Activated naive CD8-positive, alpha-beta T cell treated with anti-CD3 and anti-CD28 coated beads, Interleukin-2, amount 10 ng/mL, durations not matched to agents 7 days and 5 days (primary cell): ENCODE measurements at places on chromosomes 7 and 10.

GRCh38 chr7:149568218-149568617 lies 70.6 kb upstream of the ZNF746 start:
- no peak for DNase-seq

DNA sequence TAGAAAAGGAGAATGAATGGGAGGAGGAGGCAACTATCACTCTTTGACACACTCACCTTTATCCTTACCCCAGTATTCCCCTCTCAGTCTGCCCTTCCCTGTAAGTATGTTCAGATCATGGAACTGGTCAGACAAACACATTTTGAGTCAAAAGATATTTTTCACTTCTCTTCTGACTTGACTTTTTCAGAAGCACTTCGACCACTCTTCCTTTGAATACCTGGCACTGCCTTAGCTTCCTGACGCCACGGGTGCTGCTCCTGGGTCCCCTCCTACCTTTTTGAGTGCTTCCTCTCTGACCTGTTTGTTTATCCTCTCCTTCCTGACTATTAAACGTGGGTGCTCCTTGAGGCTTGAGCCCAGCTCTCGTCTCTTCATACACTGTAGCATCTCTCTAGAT lies 19.8 kb upstream of the C10orf67 start:
- DNase-seq: no peak

DNA sequence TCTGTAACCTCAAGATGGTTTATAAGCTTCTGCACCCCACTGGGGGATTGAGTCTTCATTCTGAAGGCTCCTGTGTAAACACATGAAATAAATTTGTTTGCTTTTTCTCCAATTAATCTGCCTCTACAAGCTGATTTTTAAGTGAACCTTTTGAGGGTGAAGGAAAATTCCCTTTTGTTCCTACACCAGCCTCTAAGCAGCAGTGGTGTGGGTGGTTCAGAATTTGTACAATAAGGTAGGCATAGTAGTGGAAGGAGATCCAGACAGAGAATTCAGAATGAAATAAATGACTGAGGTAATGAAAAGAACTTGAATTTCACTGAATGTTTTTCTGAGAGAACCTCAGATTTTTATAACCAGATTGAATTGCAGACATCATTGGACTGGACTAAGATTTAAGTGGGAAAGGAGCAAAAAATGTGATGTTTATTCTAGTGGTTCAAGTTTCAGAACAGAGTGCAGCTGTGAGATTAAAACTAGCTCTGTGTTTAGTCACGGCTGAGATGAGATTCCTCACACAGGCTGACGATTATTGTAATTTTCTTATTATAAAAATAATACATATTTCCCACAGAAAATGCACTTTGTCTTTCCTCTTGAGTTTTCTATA lies 1162.2 kb downstream of the TYW1 start:
- DNase-seq: no peak

DNA sequence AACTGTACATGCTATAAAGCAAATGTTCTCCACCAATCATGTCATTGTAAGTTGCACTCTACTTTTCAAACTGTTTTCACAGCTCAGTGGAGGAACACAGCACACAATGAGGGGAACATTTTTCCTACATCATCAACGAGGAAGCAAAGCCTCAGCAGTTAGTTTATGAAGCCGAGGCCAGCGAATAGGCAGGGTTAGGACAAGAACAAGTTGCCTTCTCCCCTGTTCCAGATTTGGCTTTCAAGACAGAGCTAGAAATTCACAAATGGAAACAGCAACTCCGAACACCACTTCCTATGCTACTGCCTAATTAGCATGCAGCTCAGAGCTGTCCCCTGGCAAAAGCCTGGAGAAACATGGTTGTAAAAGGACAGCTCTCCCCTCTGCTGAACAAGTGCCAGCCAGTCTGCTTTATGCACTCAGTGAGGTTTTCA lies 19.8 kb downstream of the ITGB8 start:
- DNase-seq: no peak

- no peak for DNase-seq
These were observed 23.7 kb upstream of the WNT16 start for GRCh38 chr7:121305109-121305508.

GRCh38 chr10:118737603-118738302 lies 17.0 kb downstream of the CACUL1 start:
- DNase-seq: no peak

DNA sequence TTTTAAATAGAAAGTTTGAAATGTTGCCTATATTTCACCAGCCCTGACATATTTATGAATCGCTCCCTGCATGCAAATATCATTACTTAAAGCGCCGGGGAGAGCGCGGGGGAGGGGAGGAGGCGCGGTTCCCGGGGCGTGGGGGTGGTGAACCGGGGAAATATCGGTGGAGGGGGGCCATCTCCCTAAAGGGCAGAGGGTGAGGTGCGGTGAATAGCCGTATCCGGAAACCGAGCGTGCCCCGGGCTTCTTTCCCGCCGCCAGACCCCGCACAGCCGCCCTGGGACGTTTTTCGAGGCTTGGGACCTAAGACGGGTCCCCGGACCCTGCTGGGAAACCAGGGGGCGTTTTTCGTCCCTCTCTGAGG lies 6.9 kb upstream of the ZNF503 start:
- DNase-seq: no peak

DNA sequence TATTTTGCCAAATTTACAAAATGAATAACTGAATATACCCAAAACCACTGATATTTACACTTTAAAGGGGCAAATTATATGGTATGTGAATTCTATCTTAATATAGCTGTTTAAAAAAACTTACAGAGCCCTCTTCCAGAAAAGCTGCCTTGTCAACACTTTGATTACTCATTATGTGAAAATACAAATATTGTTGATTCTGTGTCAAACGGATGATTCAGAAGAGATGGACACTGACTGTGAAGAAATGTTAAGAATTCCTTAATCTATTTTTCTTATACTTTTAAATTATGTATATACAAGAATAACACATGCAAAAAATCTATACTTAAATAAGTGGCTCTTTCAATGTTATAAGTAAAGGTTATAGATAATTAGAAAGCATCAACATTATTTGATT lies 41.5 kb downstream of the SMURF1 start:
- DNase-seq: no peak

DNA sequence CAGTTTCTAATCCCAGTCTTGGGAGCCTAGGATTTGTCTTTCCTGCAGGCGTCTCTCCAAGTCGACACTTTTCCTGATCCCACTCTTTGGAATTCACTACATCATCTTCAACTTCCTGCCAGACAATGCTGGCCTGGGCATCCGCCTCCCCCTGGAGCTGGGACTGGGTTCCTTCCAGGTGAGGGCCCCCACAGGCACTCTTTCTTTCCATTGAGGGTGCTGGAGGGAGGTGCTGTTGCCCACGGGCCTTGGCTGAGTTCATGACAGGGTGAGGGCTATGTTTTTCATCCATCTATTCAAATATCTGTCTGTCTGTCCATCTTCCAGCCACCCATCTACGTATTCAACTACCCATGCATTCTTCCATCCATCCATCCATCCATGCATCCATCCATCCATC lies 12.6 kb downstream of the GHRHR start:
- no peak for DNase-seq
